ENCODE measurements at places on chromosomes 5 and 9.

- no peak for DNase-seq
Measured at GRCh38 chr5:66658516-66658915, 62.3 kb downstream of the MAST4 start.

- no peak for DNase-seq
Measured at GRCh38 chr5:172777881-172778814, 7.2 kb upstream of the DUSP1 start.

- no peak for DNase-seq
Measured at GRCh38 chr5:57179262-57180200, 5.7 kb downstream of the GPBP1 start.

DNA sequence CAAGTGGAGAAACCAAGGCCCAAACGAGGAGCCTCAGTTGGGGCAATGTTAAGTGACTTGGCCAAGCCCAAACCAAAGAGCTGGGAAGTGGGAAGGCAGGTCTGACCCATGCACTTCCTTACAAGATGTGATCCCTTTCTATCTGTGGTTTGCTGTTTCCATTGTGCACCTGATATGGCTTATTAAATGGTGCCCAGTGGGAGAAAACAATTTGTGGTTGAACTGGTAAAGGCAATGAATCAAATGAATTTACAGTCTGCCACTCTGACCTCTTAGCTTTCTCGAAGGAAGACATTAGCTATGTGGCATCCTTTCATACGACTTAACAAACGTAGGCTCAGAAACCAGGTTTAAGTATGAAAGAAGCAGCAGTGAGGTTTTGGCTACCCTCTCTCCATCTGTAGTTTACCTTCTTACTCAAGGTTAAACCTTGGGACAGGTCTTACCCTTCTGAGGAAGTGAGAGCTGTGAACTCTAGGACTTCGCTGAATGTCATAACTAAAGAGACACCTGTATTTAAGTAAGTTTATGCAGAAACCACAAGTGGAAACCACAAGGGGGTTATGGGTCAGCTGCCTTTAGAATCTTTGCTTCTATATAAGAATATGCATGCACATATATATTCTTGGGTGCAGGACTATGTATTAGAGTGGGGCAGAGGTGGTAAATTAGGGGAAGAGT, 100.5 kb upstream of the SPATA31D4 start:
- no peak for DNase-seq
